Activated naive CD4-positive, alpha-beta T cell treated with anti-CD3 and anti-CD28 coated beads, Interleukin-2, amount 50 U/mL, for 72 hours (primary cell): ENCODE measurements at places on chromosomes 2 and 18.
A peak's percentile ranks its signal among the peaks of the same experiment; 100 is the strongest.

DNA sequence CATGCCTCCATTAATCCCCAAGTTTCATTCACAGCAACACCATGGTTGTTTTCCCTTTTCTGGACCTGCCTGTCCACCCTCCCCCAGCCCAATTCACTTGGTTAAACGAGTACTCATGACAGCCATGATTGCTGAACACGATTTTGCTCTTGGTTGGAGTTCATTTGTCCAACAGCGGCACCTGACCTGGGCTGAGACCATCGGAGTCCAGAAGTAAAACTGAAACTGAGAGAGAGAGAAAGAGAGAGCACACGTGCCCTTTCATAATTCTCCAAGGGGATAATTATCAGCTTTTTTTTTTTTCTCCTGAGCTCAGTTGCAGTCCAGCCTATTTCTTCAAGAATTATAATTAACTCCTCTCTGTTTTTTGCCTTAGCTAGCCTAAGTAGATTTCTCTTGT is 13.7 kb upstream of the KIF5C start:
- DNase-seq, result no peak

- DNase-seq, result no peak
Observed at GRCh38 chr2:189960346-189960745, 102.2 kb downstream of the MSTN start.

- DNase-seq, result no peak
Observed at GRCh38 chr2:124264551-124265091, 239.5 kb downstream of the CNTNAP5 start.

GRCh38 chr2:67888351-67889005 is 174.3 kb downstream of the C1D start:
- no peak for DNase-seq

DNA sequence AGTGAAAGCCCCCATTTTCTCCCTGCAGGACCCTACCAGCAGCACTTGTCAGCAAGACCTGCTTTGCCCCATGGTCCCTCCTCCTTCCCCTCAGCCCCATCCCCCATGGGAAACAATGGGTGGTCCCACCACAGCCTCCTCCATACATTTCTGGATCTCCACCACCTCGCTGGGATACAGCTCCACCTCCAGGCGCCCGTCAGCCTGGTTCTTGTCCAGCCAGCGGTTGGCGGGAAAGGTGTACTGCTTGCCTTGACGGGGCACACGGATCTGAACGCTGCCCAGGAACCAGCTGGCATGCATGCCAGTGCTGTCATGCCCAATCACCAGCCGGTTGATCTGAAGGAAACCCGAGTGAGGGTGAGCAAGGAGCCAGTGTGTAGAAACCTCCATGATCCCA is 90.9 kb downstream of the LOXHD1 start:
- DNase-seq, result no peak

- no peak for DNase-seq
Observed at GRCh38 chr2:203549406-203549805, 14.3 kb upstream of the RAPH1 start.

- DNase-seq, result peak; percentile 31
Observed at GRCh38 chr2:238242731-238243495, 3.1 kb upstream of the HES6 start.

- DNase-seq, result no peak
Observed at GRCh38 chr2:71896385-71897136, 251.1 kb downstream of the CYP26B1 start.

DNA sequence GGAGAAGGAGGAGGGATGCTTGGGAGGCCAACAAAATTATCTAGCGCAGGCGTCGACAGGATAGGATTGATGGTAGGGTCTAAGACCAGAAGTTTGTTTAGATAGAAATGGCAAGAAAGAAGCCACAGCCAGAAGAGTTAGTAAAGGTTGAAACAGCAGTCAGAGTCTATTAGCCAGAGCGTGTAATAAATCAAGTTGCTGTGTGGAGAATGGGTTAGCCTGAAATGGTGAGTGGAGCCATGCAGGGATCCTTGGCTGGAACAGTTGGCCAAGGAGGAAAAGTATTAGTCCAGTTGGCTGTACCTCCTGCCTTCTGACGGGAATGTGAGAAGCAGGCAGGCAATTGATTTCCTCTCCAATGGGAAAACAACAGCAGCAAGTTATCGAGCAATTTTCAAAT is 190.7 kb upstream of the CCDC68 start:
- DNase-seq, result no peak

- DNase-seq, result no peak
Observed at GRCh38 chr2:165307317-165307716, 68.1 kb downstream of the SCN2A start.

GRCh38 chr2:164644036-164644700 is 22.9 kb upstream of the GRB14 start:
- no peak for DNase-seq

- DNase-seq, result no peak
Observed at GRCh38 chr18:77039196-77040130, 93.1 kb downstream of the MBP start.

DNA sequence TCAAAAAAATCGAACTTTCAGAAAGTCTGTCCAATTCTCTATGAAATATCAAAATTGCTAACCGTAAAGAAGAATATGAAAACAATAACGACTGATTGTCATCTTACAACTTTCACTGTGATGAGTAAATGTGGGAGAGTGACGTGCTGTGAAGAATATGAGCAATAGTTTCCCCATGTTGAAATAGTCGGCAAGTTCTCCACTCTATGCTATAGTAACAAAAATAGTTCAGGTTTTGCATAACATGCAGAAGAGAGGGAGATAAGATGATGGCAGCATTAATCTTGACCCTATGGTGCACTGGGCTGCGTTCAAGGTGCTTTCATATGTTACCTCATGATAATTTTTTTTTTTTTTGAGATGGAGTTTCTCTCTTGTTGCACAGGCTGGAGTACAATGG is 196.8 kb upstream of the CYRIA start:
- DNase-seq, result no peak

DNA sequence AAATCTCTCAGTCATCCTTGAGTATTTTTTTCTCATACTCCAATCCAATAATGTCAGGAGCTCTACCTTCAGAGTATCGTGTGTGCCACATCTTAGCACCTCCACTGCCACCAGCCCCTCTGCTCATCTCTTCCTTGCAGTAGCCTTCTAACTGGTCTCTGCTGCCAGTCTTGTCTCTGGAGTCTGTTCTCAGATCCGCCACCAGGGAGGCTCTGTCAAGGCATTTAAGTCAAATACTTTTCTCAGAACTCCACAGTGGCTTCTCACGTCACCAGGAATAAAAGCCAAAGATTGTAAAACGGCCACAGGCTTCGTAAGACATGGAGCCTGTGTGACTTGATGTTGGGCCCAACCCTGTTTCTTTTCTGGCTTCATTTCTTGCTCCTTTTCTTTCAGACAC is 7.1 kb downstream of the UNC50 start:
- no peak for DNase-seq

- DNase-seq, result no peak
Observed at GRCh38 chr2:127146071-127146725, 39.2 kb upstream of the BIN1 start.

DNA sequence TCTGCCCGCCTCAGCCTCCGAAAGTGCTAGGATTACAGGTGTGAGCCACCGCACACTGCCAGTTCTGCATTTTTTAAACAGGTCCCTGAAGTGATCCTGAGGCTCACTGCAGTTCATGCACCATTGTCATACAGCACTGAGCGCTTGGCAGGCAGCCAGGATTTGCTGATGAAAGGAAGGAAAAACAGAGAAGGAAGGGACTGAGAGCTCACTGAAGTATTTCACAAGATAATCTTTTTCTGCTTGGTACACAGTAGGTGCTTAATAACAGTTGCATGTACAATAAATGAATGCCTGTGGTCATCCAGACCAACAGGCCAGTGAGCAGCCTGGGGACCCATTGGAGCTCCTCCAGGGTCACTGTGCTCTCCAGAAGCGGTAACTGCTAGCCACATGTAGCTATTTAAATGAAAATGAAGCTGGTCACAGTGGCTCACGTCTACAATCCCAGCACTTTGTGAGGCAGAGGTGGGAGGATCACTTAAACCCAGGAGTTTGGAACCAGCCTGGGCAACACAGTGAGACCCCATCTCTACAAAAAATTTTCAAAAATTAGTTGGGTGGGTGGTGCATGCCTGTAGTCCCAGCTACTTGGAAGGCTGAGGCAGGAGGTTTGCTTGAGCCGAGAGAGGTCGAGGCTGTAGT is 33.1 kb upstream of the SMAD7 start:
- no peak for DNase-seq

GRCh38 chr2:30936977-30937376 is 129.7 kb upstream of the CAPN13 start:
- no peak for DNase-seq

GRCh38 chr2:229150317-229150716 is 120.8 kb downstream of the PID1 start:
- DNase-seq, result no peak

DNA sequence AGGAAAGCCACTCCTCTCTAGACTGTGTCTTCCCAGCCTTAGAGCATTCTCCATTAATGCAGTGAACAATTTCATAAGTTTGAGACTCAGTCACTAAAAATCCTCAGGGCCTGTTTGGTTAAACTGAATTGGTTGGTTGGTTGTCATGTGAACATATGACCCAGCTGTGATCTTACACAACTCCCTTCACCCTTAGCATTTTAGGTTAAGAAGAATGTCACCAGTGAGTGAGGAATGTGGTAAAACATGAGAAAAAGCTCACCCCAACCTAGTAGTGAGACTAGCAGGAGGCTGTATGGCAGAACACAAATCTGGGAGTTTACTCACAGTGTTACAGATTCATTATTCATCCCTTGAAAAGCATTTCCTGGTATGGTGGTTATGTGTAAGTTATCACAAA is 32.4 kb downstream of the LHCGR start:
- no peak for DNase-seq

DNA sequence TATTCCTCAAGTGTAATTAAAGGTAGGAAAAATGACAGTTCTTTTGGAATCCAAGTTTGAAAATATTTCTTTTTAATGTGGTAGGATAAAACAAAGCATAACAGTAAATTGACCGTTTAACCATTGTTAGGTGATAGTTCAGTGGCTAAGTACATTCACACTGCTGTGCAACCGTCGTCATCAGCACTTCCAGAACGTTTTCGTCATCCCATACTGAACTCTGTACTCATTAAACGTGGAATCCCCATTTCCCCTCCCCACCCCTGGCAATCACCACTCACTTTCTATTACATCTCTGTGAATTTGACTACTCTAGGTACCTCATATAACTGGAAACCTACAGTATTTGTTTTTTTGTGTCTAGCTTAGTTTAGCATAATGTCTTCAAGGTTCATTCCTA is 32.9 kb upstream of the FZD5 start:
- DNase-seq, result no peak

- no peak for DNase-seq
Observed at GRCh38 chr2:38742797-38743559, 8.2 kb downstream of the SRSF7 start.

DNA sequence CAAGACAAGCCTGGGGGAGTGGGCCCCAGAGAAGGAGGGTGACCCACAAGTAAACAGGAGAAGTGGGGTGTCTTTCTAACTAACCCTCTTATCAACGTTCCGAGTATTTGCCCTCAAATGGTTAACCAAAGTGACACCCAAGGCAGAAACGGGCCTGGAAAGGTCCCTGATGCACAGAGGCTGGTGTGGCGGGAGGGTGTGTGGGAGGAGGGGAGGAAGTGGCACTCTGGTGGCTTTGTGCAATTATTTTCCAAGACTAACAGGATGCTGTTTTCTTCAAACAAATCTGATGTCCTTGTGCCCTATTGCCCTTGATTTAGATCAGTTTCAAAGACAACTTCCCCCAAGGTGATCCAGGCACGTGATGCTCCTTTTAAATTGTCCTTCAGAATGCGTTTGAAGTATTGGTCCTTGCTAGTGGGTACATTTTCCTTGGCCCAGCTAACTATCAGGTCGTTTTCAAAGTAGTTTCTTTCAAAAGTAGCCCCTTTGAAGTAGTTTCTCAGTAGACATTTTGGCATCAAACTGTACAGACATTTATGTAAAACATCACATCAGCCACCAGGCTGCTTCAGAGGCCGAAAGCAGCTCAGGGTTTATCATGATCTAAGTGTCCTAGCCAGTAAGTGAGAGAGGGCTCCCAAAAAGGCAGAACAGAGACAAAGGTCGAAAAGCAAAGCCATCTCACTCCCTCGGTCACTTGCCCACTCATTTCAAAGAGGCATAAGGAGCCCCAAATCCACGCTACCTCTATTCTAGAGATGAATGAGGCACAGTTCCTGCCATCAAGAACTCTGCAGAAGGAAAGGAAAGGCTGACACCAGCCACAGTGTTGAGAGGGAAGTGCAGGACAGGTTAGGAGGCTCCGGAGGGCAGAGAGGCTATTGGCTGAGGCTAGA is 371.1 kb upstream of the ID2 start:
- DNase-seq, result no peak

GRCh38 chr2:20225294-20226151 is 593 bp upstream of the SDC1 start:
- DNase-seq, result peak; percentile 48

DNA sequence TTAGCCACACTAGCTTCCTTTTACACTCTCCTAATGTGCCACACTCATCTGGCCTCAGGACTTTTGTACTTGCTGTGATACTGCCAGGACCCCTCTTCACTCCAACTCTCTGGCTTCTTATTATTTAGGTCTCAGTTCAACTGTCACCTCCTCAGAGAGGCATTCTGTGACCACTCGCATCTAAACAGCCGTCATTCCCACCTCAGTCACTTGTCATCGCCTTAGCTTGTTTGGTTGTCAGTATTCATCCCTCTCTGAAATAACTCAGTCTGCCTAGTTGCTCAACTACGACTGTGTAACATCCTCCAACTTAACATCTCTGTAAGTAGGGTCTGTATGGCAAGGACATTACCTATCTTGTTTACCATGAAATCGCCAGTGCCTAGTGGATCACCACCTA is 27.2 kb downstream of the MGAT4A start:
- no peak for DNase-seq

GRCh38 chr18:75500545-75500944 is 73.0 kb upstream of the SMIM21 start:
- DNase-seq, result no peak

DNA sequence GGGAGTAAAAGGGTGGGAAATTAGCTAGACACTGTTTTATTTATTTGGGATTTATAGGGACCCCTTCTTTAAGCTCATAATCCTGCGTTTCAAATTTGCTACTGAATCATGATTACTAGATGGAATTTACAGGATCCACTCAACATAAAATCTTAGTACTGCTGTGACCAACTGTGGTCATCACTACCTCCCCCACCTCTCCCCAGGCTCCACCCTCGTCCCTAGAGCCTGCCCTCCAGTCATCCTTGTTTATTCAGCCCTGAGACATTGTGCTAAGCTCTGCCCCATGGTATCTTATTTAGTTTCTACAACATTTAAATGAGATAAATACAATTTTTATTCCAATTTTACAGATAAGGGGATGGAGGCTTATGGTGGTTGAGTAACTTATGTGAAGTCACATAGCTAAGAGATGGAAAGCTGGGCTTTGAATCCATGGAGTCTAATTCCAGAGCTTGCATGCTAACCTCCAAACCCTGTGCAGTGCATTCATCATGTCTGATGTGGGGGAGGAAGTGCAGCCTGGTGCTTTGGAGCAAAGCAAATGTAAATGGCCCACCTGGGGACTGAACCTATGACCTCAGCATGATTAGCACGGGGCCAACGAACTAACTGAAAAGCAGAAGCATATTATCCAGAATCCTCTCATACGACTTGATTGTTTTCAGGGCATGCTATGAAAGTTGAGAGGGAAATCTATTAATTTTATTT is 502.4 kb downstream of the TMEM182 start:
- no peak for DNase-seq
